ENCODE measurements at places on chromosomes 16 and 17.

DNA sequence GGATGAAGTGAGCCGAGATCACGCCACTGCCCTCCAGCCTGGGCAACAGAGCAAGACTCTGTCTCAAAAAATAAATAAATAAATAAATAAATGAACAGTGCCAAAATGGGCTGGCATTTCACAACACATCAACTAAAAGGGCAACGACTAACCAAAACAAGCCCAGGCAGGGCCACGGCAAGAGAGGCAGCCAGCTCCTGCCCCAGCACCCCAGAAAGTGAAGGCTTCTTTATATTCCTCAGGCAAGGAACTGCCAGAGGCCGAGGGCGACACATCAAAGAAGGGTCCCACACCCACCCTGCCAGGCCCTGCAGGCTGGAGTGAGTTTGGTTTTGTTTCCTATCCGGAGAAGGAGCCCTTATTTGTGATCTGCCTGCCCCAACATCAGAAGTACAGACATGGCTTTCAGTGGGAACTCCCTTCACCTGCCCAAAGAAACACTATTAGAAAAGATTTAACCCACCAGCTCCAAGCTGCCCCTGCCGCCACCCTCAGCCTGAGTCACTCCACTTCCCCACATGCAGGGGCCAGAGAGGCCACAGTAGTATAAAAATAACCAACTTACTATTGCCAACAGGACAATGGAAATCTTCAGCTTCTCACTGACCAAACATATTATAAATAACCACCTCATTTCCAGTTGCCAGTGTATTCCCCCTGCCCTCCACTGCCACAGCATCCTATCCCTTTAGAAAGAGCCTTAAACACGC lies 8.0 kb downstream of the FBXO31 start:
- no peak for DNase-seq

DNA sequence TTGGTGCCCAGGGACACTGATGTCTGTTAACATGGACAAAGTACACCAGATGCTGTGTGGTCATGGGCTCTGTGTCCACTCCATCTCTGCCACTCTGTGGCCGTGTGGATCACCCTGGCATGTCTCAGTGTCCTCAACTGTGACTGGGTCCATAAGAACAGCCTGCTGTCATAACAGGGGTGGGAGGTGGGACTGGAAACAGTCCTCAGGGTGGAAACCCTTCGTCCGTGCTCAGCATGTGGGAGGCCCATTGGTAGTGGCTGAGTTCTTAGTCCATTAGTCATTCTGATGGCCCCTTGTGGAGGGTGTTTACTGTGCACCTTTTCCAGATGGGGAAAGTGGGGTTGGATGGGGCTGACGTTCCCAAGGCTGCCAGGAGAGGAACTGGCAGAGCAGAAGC lies 12.8 kb downstream of the FLYWCH2 start:
- no peak for DNase-seq

DNA sequence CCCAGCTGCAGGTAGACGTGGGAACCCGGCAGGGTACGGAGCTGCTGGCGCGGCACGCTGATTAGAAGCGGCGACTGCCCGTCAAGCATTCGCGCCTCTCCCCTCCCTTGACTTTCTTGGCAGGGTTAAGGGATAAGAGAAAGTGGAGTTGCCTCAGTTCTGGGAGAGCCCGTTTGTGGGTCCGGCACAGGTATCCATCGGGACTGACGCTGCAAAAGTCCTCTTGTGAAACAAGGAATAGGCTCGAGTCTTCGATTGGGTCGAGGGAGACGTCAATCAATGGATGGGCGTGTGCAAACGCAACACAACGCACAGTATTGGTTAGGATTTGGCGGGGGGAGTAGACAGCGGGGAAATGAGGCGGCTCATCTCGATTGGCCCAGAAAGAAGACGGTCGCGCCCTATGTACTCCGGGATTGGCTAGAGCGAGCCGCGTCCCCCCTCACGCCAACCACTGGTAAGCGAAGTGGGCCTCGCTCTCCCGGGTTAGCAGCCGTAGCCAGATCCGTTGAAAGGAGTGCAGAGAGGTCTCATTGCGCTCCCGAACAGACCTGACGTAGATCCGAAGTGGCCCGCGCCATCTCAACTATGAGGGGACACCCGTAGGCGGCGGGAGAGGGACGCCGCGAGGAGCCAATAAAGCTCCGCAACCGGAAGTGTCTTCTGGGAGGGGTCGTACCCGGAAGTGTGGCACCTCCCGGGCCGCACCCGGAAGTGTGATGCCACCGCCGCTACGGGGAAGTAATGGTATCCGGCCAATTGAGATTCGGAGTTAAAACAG lies at the start of gene MON1B:
TSS of gene MON1B (plus strand) at position 713 of the 781 bp plus-strand sequence. CDS start 296 bp downstream, outside the sequence.
- peak; percentile 92 for DNase-seq

- no peak for DNase-seq
These were observed 24.1 kb downstream of the ALOX15B start for GRCh38 chr17:8062807-8063483.

DNA sequence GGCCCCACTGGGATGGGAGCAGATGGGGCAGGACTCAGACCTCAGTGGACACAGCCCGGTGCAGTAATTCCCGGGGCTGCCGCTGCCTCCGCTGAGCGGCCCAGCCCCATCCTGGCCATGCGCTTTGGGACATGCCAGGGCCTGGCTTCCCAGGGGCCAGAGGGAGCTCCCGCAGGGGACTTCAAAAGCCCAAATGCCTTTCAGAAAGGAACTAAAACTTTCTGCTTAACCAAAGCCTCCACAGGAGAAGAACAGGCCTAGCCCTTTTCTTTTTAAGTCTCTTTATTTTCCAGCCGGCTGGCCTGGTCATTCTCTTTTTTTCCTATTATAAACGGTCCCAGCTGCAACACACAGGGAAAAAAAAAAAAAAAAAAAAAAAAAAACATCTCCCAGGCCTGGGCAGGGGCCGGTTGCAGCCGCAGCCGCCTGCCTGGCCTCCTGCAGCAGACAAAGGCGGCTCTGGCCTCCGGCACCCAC lies 10.7 kb upstream of the ZNF423 start:
- no peak for DNase-seq

DNA sequence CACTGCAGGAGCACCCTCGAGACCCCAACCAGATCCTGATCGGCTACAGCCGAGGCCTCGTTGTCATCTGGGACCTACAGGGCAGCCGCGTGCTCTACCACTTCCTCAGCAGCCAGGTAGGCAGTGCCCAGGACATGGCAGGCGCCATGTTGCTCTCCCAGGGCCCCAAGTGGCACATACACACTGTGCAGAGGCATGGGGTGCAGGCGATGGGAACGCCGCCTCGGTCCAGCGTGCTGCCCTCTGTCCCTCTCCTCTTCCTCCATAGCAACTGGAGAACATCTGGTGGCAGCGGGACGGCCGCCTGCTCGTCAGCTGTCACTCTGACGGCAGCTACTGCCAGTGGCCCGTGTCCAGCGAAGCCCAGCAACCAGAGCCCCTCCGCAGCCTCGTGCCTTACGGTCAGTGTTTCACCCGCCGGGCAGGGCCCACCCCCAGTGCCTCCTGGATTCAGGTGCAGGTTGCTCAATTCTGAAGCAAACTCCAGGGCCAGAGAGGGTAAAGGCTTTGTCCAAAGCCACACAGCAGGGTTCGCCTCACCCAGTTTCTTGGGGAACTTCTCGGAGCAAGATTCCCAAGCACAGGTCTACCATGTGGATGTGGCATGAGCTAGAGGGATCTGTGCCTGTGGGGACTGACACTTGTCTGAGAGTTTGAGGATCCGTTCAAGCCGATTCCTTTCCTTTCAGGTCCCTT lies 24.4 kb upstream of the MYO15B start:
- DNase-seq, result no peak

- no peak for DNase-seq
These were observed 16.4 kb downstream of the FAM20A start for GRCh38 chr17:68584581-68585303.

- DNase-seq, result no peak
These were observed 23.4 kb downstream of the LPCAT2 start for GRCh38 chr16:55532227-55532626.

DNA sequence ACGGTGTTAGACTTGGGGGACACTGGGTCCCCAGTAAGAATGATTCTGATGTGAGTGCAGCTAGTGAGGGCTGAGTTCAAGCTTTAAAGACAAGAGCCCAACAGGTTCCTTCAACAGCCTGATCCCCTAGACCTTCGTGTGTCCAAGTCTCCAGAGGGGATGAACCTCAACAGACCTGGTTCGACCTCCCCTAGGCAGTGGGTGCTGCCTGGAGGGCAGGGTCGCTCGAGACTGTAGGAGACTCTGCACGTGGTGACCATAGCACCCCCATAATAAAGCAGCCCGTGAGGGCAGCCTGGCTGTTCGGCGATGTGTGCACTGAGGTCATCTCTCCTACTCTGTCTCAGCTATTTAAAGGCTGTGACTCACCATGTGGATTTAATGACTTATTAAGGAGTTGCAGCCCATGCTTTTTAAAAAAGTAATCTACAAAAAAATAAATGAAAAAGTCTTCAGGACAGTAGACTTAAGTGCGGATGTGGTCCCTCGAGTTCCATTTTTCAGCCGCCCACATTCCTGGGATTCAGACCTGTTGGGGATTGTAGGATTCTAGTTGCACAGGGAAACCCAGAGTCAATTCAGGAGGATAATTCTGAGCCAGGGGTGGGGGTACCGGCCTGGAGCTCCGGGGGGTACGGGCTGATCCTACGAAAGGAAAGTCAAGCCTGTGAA lies 23.4 kb upstream of the METRNL start:
- DNase-seq, result no peak

- DNase-seq, result no peak
These were observed 7.9 kb downstream of the ERI2 start for GRCh38 chr16:20798364-20798763.

GRCh38 chr16:3980253-3981111 lies 100.0 kb upstream of the CREBBP start:
- DNase-seq, result no peak

GRCh38 chr17:67049025-67049739 lies 4.8 kb downstream of the CACNG1 start:
- DNase-seq, result no peak

- DNase-seq, result no peak
These were observed 5.8 kb downstream of the SCGB1C2 start for GRCh38 chr17:142876-143784.

GRCh38 chr17:2393954-2394749 lies 6.7 kb downstream of the MNT start:
- no peak for DNase-seq

DNA sequence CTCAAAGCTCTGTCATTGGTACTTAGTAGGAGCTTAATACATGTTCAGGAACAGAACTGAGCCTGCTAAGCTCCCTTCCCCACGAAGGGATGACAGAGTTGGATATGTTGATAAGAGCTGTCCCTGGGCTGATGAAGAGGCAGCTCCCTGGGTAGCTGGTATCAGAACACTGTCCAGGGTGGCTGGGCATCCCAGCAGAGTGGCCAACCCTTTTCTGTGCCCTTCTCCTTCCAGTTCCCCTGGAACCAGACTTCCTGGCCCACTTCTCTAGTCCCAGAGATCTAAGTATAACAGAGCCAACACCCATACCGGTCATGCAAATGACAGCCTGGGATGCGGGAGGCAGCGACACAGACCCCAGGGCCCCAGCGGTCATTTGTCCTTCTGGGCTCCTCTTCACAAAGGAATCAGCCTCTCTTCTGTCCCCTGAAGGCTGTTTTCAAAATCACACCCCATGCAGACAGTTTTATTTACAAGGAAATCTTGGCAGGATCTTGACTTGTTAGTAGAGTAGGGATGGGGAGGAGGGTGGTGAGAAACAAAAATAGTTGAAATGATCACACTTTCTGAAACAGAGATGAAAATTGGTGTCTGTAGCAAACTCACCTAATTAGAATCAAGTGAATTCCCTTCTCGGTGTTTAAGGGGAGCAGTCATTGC lies 1.4 kb upstream of the RHBDL3 start:
- DNase-seq, result no peak

- DNase-seq, result no peak
These were observed 2.8 kb downstream of the STAT5A start for GRCh38 chr17:42291129-42291528.

DNA sequence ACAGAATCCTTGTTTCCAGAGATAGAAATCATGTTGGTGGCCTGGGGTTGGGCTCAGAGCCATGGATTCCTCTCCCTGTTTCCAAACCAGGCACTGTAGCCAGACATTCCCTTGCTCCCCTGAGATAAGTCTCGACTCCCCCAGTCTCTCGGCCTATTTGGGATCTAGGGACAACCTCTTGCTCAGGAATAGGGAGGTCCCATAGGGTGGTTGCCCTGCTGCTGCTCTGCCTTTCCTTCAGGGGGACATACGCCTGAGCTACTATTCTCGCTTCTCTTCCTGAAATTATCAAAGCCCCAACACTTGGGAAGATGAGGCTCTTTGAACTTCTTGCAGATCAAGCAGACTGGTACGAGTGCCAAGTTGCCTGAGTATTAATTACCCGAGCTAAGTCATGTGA lies 58.0 kb downstream of the TBX4 start:
- no peak for DNase-seq

- no peak for DNase-seq
These were observed 240.3 kb upstream of the IRX3 start for GRCh38 chr16:54526916-54527315.

- DNase-seq, result no peak
These were observed 4.0 kb upstream of the BRD7 start for GRCh38 chr16:50372611-50373344.

GRCh38 chr16:56423584-56424403 lies 1.6 kb downstream of the AMFR start:
- DNase-seq, result no peak

- DNase-seq, result peak; percentile 47
These were observed 337.7 kb downstream of the TOX3 start for GRCh38 chr16:52209227-52209626.

- no peak for DNase-seq
These were observed 835 bp downstream of the NME4 start for GRCh38 chr16:397736-398332.

- DNase-seq, result no peak
These were observed 11.8 kb upstream of the NUDT16L1 start for GRCh38 chr16:4681471-4682083.

DNA sequence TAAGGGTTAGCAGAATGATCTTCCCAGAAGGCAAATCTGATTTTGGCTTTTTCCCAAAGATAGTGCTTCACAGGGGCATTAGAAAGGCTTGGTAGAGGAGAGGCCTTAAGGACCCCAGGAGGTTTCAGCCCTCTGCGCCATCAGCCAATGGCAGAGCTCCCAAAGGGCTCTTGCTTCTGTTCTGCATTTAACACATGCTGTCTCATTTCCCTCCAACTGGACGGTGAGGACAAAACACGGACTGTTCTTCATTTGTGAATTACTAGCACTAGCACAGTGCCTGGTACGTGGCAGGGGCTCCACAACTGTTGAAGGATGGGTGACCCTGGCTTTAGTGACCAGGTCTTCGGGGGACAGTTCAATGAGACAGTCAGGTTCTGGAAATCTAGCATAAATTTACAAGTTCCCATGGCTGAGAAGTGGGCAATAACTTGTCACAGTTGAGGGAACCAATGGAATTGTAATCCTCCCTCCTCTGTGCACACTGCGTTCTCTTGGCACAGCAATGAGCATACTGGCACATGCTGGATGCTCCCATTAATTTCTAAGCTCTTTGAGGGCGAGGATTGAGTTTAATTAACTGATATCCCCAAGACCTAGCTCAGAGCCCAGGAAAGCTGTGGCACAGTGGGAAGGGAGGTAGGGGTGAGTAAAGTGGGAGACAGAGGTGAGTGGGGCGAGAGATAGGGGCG lies 45.4 kb downstream of the COG7 start:
- DNase-seq, result no peak

DNA sequence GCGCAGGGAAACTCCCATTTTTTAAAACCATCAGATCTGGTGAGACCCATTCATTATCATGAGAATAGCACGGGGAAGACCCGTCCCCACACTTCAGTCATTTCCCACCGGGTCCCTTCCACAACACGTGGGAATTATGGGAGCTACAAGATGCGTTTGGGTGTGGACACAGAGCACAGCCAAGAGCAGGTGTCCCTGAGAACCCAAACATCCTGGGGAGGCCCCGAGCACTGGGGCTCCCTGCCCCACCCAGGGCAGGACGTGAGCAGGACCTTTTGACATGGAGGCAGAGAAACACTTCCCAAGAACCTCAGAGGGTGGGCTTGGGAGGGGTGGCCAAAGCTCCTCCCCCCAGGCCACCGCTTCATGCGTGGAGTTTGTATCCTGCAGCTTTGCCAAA lies 89.9 kb upstream of the DNAH17 start:
- DNase-seq, result no peak

Data from DMS79 (cell line).